CD4-positive, alpha-beta T cell treated with Interleukin-4 for 4 hours (primary cell): ENCODE measurements at places on chromosomes 7 and 10.
A peak's percentile ranks its signal among the peaks of the same experiment; 100 is the strongest.

GRCh38 chr10:11934262-11934661, 108.3 kb downstream of the UPF2 start:
- DNase-seq, result no peak

GRCh38 chr10:267705-268104, 132.4 kb downstream of the ZMYND11 start:
- DNase-seq, result no peak

DNA sequence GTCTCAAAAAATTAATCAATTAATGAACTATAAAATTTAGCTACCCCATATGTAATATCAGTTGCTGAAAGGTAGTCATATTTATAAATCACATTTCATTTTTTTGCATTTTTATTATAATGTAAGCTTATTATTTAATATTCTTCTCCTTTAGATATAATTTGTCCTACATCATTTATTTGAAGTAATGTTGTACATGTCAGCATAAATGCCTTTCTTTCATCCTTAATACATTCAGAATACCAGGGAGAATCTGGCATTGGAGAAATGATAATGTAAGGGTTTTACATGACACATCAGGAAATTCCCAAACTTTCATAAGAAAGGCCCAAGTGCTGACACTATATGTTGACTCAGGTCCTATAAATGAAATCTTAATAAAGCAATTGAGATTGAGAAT, 742.1 kb downstream of the CNTNAP2 start:
- DNase-seq, result no peak

GRCh38 chr7:131051304-131051703, 276.4 kb upstream of the MKLN1 start:
- DNase-seq, result no peak

DNA sequence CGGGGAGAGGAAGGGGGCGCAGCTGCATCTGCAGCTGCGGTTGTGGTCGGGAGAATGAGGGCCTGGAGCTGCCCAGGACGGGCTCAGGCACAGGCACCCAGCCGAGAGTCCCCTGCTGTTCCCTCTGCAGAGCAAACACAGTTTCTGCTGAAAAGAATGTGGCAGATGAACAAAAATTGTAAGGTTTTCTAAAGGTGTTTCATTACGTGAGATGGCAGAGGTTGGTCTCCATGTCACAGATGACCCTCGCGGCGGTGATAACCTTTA, 456.2 kb downstream of the DNAJB6 start:
- no peak for DNase-seq

DNA sequence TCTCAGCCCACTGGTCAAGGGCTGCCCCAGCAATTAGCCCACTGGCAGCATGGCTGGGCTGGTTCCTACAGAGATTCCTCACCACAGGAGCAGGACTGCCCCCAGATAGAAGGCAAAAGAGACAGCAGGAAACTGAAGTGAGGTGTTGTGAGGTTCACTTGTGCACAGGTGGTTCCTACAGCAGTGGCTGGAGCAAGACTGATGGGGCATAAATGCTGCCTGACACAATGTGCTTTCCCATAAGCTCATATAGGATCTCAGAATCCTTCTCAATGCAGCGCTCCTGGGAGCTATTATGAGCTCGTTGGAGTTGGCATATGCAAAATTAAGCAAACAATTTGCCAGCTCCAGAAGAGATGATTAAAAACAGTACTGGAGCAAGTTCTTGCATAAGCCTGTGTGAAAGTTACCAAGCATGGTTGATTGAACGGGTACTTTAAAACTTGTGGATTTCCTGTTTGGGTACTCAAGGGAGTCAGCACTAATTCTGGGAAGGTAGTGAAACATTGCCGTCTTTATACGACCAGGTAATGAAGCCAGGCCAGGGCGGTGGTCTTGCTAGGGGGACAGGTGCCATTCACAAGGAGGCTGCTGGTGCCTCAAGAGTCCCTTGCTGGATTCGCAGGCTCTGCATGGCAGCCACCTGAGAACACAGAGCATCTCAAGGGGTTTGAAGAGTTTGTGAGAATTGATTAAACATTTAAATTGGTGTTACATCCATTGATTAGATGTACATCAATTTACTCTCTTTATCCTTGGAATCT, 20.3 kb upstream of the PRKCQ start:
- DNase-seq, result no peak

- no peak for DNase-seq
Observed at GRCh38 chr7:141287936-141288335, 214.1 kb downstream of the TMEM178B start.

DNA sequence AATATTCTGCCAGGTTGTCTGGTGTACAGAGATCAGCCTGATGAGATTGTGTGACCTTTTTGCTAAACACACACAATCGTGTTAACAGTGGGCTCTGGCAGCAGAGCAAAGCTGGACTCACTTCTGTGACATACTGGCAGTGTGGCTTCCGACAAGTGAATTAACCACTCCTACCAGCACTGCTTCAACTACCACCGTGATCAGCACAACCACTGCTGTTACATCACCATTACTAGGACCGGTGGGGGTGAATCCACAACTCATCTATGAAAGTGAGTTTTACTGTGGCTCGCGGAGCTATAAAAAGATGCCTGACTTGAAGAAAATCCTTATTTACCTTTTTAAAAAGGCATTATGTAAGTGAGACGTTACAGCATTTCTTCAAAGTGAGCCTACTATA, 135.6 kb downstream of the WDR37 start:
- no peak for DNase-seq

- DNase-seq, result no peak
Observed at GRCh38 chr10:78543749-78544362, 510.2 kb downstream of the RPS24 start.

- DNase-seq, result no peak
Observed at GRCh38 chr10:18436902-18437301, 214.5 kb downstream of the NSUN6 start.

DNA sequence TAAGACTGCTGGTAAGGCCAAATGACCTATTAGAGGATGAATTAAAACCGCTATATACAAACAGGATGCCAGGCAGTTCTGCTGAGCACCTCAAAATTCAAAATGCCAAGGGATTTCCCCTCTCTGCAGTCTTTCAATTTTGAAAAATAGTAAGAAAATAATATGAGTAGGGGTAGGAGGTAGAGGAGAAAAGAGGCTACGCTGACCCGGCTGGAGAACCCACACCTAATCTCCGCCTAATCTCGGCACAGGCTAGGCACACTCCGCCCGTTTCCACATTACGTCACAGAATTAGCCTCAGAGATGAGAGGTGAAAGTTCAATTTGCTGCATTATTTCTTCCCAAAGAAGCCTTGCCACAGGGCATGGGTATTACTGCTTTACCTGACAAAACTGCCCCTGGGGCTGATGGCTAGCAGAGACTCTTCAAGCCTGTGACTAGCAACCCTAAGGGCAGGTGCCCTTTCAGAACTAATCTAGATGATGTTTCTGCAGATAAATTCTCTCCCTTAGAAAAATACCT, 21.3 kb upstream of the SPOCK2 start:
- peak; percentile 23 for DNase-seq

DNA sequence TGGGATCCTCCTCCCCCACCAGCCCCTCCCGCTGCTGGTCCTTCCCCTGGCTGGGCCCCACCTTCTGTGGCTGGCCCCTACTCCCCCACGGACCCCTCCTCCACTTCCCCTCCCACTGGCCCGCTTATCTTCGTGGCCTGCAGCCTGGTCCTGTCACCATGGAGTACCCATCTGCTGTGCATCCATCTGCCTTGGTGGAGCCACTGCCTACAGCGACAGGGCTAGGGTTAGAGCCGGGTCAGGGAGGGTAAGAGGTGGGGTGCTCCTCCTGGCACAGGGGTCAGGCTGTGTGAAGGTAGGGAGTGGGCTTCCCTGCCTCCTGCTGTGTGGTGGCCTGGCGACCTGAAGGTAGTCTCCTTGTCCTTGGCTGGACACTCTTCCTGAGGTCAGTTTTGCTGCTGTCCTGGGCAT, 5.2 kb downstream of the ADCY1 start:
- no peak for DNase-seq

DNA sequence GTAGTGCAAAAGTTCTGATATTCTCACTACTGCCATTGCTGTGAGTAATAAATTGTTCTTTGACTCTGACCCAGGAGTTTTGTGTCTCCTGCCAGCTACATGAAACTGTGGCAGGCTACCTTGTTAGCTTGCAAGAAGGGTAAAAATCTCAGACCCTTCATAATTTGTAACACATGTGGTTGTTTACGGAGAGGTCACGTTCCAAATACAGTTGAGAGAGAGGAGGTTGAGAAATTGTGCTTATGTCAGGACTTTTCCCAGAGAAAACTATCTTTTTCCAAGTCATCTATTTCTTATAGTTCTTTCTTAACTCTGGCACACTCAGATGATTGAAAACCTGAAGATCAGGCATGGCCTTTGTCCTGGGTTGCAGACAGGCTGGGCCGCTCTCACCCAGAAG, 114.4 kb upstream of the SVIL start:
- DNase-seq, result no peak

GRCh38 chr10:99777918-99778714, 4.3 kb upstream of the ABCC2 start:
- no peak for DNase-seq

DNA sequence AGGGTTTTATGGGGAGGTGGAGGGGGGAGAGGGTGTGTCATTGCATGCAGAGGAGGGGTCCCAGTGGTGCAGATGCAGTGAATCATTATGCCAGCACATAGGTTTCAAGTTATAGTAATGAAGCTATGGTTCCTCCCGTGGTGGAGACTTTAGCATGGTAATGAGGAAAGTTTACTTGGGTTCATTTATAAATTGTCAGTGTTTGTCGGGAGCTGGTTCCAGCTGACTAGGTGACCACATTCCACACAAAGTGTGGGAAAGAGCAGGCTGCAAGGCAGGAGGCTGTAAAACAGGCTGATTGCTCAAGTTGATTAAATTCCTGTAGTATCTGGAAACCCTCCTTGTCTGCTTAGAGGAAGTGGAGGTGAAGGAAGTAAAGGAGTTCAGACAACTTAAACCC, 78.9 kb downstream of the SRI start:
- no peak for DNase-seq

- DNase-seq, result no peak
Observed at GRCh38 chr10:61620506-61620905, 42.2 kb upstream of the CABCOCO1 start.

GRCh38 chr7:157271991-157272324, 64.8 kb upstream of the DNAJB6 start:
- no peak for DNase-seq

DNA sequence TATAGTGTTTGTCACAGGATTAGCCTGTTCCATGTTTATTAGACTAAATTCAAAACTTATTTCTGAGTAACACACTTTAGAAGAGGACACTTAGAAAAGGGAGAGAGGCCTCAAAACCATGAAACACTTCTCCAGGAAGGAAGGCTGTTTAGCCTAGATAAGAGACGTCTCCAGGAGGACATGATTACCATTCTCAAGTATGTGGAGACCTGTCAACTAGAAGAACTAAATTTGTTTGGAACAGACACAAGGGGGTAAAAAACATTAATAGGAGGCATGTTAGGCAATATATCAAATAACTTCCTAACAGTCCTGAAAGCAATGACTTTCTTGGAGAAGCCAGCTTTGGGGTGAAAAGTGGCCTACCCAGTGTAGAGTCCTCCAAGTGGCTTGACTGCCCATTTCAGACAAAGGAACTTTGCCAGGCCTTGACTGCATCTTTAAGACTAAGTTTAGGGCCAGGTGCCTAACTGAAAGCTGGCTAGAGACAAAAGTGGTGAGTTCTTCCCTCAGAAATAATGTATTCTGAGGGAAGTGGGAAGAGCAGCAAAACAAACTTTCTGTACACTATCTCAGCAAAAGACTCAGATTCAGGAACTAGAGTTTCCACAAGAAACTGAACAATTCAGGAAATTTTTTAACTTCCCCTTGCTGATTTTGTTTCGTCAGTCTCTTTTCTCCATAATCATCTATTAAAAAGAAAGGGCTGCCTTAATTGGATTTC, 11.8 kb downstream of the NCOA4 start:
- no peak for DNase-seq

DNA sequence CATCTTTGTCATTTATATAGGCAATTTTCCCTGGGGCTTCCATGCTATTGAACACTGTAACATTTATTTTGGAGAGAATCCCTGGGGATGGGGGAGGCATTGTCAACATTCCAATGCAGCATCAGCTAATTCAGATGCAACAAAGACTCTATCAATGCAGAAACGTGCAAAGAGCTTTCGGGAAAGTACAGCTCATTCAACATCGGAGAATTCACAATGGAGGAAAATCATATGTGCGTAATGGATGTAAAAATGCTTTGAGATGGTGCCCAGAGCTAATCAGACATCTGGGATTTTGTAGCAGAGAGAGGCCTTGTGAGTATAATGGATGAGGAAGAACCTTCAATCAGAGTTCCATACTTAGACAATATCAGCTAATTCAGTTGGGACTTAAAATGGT, 28.3 kb upstream of the FIS1 start:
- no peak for DNase-seq

DNA sequence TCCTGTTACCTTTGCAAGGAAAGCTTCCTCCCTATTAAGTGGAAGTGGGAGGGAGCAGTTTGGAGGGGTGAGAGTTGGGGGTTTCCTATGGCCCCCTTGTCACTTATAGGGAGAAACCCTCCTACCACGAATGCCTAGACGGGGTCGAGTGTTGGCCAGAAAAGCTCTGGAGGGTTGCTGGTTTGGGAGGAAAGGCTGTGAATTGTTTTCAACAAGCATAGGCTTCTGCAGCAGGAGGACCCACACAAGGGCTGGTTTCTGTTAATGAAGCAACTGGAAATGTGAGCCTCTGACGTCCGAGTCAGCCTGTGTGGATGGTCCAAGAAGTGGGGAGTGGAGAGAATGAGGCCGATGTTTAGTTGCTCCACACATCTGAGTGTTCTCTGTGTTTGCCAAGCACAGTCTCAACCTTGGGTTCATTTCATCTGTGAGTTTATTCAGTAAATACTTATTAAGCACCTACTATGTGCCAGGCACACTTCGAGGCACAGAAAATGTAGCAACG, 37.3 kb upstream of the LEP start:
- no peak for DNase-seq

DNA sequence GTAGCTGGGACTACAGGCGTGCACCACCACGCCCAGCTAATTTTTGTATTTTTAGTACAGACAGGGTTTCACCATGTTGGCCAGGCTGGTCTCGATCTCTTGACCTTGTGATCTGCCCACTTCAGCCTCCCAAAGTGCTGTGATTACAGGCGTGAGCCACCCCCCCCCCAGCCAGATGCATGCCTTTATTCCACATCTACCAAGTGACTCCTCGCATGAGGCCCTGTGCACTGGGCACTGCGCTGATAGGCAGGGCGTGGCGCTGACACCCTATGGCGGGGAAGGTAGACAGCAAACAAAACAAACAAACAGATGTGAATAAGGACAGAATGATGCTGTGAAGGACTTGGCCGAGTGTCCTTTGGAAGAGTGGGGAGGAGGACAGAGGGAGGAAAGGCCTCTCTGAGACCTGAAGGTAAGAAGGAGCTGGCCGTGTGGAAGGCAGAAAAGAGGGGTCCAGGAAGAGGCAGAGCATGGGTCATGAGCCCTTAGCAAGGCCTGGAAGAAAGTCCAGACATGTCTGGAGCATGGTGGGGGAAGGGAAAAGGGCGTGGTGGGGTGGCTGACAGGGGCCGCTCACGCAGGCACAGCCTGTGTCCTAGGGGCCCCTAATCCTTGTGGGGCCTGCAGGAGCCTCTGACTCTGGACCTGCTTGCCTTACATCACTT, 47.5 kb upstream of the CACUL1 start:
- DNase-seq, result no peak
